ENCODE measurements at places on chromosomes 5 and 9.

DNA sequence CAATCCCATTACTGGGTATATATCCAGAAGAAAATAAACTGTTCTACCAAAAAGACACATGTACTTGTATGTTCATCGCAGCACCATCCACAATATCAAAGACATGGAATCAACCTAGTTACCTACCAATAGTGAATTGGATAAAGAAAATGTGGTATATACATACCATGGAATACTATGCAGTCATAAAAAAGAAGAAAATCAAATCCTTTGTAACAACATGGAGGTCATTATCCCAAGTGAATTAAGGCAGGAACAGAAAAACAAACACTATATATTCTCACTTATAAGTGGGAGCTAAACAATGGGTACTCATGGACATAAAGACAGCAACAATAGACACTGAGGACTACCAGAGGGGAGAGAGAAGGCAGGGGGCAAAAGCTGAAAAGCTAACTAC lies 67.7 kb downstream of the NR2F1-AS1 start:
- no peak for DNase-seq

DNA sequence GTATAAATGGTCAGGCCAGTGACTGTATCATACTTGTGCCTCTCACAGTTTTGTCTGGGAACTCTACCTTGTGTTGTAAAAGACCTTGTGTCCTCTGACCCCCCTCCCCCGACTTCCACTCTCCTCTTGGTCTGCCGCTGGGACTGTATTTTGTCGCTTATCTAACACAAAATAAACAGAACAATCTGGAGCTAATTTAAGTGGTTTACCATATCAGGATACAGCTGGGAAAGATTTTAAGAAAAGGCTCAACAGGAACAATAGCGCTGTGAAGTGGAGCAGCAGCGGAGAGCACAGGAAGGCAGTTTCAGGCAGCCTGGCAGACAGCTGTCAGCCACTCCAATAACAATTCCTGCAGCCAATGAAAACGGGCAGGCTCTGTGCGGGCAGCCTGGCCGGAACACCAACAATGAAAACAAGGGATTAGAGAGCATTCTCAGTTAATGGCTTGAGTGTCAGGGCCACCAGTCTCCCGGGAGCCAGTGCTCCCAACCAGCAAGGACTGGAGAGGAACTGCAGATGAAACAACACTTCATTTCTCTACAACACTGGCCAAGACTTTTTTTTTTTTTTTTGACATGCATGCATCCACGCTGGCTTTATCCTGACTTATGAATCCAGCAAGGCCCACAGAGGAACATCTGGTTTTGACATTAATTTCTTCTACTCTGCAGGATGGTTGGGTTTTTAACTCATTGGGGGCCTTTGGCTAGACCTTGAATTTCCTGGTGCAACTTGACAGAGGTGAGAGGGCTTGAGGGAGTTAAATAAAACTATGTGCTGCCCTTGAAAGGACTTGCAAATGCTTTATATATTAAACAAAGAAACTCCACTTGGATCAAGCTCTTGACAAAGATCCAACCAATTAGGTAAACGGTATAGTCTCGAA lies 76.7 kb downstream of the ARSB start:
- DNase-seq: no peak

DNA sequence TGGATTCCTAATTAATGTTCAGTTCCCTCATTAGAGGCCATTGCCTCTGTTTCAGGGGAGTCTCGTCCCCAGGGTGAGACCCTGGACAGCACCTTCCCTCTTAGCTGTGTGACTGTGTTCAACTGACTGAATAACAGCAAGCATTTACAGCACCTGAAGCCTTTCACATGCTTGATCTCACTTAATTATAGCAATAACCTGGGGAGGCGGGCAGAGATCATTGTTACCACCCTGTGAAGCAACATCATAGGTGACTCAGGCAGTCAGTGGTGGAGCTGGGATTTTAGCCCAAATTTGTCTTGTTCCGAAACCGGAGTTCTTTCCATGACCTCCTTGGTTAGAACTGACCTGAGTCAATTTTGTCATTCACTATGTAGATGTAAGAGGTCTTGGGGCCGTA lies 105.2 kb upstream of the RAD23B start:
- DNase-seq: no peak

- no peak for DNase-seq
These were observed 263.4 kb downstream of the DEPDC1B start for GRCh38 chr5:60436518-60436917.

DNA sequence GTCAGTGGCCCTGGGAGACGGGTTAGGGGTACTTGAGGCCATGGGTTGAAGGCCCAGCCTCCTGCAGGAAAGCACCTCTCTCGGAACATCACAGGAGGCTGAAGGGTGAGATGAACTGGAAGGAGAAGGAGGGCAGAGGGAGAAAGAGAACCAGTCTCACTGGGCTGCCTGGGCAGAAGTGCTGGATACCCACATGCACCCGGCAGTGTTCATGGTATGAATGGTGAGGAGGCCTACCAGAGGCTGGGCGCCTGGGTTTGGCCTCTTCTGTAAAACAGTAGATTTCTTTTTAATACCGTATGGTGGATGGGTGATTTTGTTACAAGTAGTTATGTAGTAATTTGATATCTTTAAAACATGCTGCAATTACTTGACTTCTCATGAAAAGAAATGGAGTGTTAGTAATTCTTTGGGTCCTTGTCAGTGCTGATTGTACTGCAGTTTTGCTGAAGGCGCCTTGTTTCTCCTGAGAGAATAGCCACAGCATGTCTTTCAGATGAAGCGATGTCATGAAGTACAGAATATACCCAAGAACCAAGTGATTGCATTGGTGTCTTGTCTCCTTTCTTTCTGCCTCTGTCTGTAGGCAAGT lies 258.6 kb downstream of the FANCC start:
- no peak for DNase-seq

DNA sequence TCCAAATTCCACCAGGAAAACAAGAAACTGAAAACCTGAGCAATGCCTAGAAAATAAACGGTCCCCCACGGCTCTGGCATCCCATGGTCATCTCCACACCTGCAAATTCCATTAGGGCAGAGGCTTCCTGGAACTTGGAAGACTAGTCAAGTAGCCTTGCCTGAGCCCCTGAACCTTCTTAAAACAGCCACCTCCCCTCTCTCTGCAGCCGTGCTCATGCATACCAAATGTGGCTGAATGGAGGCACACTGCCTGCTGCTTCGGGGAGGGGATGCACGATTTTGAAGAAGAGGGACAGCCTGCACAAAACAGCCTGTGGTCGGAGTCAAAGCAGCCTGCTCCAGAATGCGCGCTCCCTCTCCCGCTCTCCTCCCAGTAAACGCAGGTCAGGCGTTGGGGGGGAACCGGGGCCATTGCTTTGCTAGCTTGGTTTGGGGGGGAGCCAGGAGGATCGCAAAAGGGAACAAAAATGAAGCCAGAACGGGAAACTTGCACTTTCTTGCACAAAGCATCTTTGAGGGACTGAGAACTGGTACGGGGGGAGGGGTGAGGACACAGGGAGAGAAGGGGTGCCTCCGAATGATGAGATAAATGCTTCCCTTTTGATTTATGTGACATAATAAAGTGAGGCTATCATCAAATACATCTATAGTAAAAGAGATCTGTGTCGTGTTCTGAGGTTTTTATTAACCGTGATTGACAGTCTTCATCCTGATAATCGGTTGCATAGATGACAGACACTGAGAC lies at the start of gene TRPM3:
TRPM3 (minus strand) TSS at position 347 of the 747 bp plus-strand sequence; CDS start at position 80, 267 bp downstream.
- DNase-seq: no peak
